Body of pancreas (tissue), 4 donors: ENCODE measurements at places on chromosomes 3 and 15.

DNA sequence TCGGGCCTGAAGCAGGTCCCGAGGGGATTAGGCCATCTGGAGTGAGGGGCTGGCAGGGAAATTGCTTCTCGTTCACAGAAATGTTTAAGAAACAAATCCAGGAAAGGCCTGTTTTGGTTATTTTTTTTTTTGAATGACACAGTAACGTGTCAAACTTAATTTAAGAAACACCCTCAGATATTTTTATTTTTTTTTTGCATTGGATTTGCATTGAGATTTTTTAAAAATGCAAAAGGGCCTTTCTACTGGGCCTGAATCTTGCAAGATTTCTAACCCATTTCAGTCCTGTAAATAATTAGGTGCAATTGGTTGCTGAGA is 25.0 kb upstream of the KLF13 start:
- DNase-seq: no peak

DNA sequence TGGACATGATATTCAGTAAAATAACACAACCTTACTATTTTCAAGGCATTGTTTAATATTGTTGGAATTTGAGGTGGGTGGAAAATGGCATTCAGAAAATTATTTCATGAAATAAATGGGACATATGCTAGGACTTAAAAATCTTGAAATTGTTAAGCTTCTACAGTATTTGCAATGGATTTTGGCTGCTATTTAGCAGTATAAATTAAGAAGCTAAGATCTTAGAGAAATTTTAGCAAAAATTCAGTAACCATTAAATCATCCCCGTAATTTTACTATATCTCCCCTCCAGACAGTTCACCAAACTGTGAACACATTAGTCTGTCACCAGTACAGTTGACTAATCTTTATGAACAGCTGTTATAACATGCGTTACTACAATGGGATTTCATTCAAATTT is 8.2 kb downstream of the DIPK2A start:
- DNase-seq: no peak

- DNase-seq: no peak
Measured at GRCh38 chr3:113844622-113845222, 6.1 kb downstream of the GRAMD1C start.

DNA sequence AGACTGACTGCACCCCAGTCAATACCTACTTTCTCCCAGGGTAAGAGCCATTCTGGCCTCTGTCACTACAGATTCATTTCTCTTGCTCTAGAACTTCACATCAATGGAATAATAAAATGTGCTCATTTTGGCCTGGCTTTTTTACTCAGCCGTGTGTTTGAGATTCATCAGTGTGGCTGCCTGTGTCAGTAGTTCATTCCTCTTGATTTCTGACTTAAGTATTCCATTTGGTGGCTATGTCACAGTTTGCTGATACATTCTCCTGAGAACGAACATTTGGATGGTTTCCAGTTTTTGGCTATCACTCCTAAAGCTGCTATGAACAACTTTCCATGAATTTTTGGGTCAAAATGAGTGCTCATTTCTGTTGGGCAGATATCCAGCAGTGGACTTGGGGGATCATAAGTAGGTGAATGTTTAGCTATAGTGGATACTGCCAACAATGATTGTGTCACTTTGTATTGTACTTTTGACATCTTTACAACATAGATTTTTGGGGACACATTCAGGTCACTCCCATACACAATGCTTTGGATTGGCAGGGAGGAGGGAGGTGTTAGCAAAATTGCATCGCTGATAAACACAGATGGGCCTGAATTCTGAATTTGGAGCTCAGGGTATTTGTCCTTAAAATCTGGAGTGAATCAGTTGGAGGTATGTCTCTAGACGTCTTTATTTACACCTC is 19.8 kb upstream of the FAM107A start:
- no peak for DNase-seq

- DNase-seq: no peak
Measured at GRCh38 chr15:68909601-68910100, 20.7 kb upstream of the SPESP1 start.

DNA sequence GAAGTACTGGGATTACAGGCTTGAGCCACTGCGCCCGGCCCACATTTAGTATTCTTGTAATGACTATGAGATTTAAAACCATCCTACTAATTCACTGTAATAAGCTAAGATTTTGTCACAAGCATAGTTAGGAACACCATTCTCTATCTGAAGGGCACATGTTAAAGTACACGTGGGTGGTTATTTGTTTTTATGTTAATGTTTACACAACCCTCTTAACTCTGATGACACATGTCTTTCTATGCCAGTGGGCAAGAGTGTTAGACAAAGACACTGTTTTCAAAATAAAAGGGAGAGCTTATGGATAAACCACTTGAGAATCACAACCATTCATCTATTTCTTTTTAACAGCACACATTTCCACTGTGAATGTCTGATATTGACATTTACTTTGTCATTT is 537.6 kb upstream of the IL12A start:
- DNase-seq: no peak

GRCh38 chr3:176814285-176814684 is 383.0 kb downstream of the TBL1XR1 start:
- DNase-seq: peak; percentile 70

- no peak for DNase-seq
Measured at GRCh38 chr15:101406526-101407195, 82.8 kb downstream of the PCSK6 start.

GRCh38 chr15:63244976-63245645 is 32.3 kb upstream of the APH1B start:
- no peak for DNase-seq

- DNase-seq: no peak
Measured at GRCh38 chr3:62167566-62168262, 205.6 kb downstream of the FEZF2 start.

- DNase-seq: no peak
Measured at GRCh38 chr3:158483701-158484235, 87.2 kb upstream of the MLF1 start.

GRCh38 chr3:163773136-163773535 is 1305.2 kb downstream of the SI start:
- no peak for DNase-seq

- no peak for DNase-seq
Measured at GRCh38 chr15:88323468-88323867, 66.9 kb upstream of the NTRK3 start.

DNA sequence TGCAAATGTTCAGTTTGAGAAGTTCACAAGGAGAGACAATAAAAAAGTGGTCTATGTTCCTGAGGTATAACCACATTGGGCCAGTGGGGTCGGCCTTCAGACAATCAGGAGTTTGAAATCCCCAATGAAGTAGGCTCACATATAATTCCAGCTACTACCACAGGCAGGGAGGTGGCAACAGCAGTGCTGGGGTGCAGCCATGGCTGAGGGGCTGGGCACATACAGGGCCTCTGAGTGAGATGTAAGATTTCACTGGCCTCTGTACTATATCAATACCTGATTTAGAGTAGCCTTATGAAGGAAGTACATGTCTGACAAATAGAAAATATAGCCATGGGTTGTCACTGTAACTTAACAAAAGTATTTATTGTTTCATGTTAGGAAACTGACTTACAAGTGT is 402.2 kb downstream of the TBC1D5 start:
- DNase-seq: no peak

DNA sequence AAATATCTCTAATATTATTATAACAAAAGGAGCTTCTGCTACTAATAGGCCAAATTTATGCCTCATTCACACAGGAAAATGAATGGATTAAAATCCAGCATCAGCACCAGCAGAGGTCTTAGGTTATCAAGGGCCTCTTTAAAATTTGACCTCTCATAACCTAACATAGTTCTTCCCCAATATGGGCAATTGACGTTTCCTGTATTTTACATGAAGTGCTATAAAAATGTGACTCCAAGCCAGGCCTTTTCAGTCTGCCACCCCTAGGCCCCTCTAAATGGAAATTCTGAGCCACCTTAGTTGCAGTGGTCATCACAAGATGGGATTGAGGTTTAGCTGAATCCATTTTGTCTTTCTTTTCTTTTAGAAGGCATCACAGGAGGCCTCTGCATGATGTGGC is 70.1 kb downstream of the CASR start:
- no peak for DNase-seq

- DNase-seq: no peak
Measured at GRCh38 chr15:71820127-71820526, 9.8 kb downstream of the NR2E3 start.

GRCh38 chr3:140341817-140342403 is 336.0 kb upstream of the TRIM42 start:
- no peak for DNase-seq

- no peak for DNase-seq
Measured at GRCh38 chr3:138432576-138433240, 1.7 kb upstream of the ESYT3 start.

GRCh38 chr3:193805448-193805847 is 212.4 kb downstream of the OPA1 start:
- peak; percentile 84 for DNase-seq

GRCh38 chr15:100308608-100309007 is 33.2 kb downstream of the ADAMTS17 start:
- no peak for DNase-seq

DNA sequence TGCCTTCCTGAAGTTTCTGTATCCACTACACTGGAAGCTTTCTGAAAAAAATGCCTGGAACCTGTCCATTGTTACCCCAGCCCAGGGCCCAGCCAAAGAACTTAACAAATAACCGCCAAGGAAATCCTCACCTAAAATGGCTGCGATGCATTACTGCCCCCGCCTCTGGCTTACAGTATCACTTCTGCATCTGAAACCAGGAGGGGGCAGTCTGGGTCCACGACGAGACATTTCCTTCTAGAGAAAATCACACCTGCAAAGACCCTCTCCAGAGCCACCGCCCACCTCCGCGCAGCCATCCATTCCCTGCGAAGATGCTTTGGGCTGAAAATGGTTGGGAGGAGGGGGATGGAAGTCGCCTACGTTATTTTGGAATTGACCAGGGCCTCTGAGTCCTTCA is 22.4 kb upstream of the CELF6 start:
- DNase-seq: no peak

DNA sequence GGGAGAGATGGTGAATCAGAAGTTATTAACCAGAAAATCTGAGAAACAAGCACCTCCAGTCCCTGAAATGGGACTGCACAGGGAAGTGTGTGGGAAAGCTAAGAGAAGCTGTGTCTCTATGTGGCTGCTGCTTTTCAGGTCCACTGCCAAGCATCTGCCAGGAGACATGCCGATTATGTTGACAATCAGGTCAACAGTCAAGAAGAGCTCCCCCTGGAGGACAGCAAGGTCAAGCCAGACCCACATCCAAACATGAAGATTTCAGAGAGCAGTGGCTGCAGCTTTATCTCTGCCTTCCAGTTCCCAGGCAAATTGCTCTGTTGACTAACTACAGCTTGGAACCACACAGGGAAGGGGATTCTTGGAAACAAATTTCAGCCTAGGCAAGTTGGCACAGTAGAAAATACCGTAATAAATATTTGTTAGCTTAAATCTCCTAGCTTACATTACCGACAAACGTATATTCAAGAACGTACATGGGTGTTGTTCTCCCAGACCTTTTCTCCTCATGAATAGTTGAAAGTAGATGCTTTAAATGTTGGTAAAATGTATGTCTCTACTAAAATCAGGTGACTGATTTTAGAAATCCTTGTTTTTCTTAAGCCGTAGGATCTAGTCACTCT is 394.5 kb upstream of the RARB start:
- DNase-seq: peak; percentile 61

DNA sequence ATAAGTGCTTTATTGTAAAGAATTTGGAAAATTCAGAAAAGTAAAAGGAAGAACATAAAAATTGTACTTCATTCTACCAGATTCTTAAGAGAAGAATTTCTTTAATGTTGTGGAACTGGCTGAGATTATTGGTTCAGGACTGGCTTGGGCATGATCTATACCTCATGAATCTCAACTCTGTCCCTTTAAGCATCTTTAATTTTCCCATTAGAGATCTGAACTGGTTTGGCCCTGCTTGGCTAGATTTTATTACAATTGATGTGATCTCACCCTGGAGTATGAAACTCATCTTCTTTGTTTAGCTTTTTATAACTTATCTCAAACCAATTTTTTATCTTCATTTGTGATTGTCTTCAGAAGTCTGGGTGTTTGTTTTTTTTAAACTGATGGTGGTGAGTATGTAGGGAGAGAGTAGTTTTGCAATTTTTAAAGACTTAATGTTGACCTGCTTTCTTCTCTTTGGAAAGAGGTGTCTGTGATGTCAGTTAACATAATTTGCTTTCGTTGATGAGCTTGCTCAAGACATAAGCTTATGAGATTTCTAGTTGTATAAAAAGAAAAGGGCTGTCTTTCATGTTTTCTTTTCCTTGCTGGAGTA is 61.9 kb downstream of the ZNF609 start:
- no peak for DNase-seq

DNA sequence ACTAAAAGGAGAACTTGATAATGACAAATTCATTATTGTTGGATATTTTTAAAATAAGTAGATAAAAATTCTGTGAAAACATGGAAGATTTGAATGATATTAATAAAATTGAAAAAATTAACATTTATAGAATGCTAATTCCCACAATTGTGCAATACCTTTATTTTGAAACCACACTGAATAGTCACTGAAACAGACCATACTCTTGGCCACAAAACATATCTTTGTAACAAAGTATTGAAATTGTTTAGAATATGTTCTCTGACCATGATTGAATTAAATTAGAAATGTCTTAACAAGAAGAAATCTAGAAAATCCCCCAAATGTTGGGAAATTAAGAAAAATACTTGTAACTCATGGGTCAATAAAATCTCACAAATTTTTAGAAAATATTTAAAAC is 49.2 kb downstream of the ARHGAP11B start:
- no peak for DNase-seq

DNA sequence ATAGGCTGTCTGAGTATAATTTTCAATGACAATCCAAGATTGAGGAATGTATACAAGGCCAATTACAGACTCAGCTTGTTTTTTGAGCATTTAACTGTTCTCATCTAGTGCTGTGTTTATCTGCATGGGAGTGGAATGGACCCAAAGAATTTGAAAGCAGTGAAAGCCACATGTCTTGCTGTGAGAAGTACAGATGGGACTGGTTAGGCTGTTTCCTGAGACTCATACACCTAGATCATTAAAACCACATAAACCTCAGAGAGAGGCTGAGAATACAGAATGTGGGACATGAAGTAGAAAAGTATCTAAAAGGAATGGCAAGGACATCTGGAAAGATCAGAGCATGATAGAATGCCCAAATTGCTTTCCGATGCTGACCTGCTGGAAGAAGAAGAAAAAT is 224.6 kb downstream of the NLGN1 start:
- DNase-seq: no peak

- DNase-seq: no peak
Measured at GRCh38 chr3:192091831-192092230, 630.9 kb downstream of the PYDC2 start.
